ENCODE measurements at places on chromosomes 11 and 22.

- DNase-seq = no peak
Measured at GRCh38 chr11:35038211-35038928, 100.6 kb upstream of the CD44 start.

DNA sequence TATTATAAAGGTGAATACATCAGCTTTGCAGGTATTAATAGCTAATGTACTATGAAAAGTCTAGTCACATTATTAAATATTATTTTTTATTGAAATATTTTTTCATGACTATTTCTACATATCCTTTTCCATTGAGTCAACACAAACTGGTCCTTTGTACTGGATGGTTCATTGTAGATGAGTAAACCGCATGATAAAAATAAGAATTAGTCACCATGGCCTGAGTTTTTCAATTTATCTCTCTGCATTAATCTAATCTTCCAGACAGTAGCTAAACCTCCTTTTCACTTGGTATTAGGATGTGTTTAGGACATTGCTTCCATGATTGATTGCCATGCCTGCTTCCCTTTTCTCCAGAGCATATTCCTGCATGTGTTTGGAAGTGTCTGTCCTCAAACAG, 439.4 kb upstream of the ARHGAP42 start:
- DNase-seq = no peak

GRCh38 chr11:92841719-92842118, 127.7 kb upstream of the MTNR1B start:
- DNase-seq = no peak

- DNase-seq = no peak
Measured at GRCh38 chr22:27851974-27852746, 50.6 kb upstream of the MN1 start.

- DNase-seq = no peak
Measured at GRCh38 chr22:45970705-45971407, 6.1 kb downstream of the WNT7B start.

Measured in stimulated activated CD8-positive, alpha-beta memory T cell treated with anti-CD3 and anti-CD28 coated beads, Interleukin-4, amount 100 ng/mL, for 1 hour (primary cell).